CD4-positive, alpha-beta T cell treated with Interleukin-17A for 4 hours (primary cell): ENCODE measurements at places on chromosomes 6 and 20.

- no peak for DNase-seq
Observed at GRCh38 chr6:63813566-63814120, 178.0 kb downstream of the PHF3 start.

DNA sequence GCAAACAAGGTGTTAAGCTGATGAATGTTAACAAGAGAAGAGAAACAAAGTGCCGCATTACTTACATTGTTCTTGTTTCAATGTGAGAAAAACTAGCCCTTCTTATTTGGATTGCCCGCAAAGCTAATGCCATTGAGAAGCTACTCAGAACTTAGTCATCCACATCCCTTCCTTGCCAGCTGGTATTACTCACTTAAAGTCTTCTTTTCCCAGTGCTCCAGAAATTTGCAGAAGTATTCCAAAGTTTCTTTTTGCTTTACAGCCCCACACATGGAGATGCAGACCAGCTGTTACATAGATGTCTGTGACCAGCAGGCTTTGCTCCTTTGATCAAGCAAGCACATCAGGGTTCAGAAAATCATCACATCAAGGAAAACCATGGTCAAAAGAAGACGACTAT is 529.0 kb downstream of the TBC1D32 start:
- DNase-seq = no peak

DNA sequence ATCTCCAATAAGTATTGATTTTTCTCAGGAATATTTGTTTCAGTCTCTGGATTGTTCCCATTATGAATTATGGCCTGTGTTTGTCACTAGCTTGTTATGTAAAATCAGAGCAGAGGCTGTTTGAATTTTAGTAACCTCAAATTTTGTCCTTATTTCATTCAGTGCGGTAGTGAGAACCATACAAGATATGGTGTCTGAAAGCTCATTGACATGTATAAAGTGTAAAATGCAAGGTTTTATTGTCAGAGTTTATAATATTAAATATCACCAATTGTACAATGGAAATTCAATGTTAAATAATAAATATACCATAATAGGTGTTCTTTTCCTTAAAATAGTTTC is 353.3 kb upstream of the SYNCRIP start:
- no peak for DNase-seq

DNA sequence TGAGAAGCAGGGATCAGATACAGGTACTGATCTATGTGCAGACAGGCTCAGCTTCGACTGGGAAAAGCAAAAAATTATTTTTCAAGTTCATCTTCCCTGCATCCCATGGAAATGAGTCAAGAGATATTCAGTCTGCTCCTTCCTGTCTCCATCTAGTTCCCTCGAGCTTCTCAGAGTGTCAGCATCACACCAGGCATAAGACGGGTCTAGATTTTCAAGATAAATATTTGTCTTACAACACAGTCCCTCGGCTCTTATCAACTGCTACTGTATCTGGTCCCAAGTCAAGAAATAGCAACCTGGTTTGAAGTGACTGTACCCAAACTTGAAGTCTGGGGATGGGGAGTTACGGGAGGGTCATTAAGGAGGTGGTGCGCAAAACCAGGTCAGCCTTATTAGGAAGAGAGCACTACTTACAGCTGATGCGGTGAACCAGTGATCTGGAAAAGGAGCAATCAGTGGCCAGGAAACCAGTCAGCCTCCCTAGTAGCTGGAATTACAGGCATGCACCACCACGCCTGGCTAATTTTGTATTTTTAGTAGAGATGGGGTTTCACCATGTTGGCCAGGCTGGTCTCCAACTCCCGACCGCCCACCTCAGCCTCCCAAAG is 29.7 kb downstream of the ZMYND8 start:
- no peak for DNase-seq

DNA sequence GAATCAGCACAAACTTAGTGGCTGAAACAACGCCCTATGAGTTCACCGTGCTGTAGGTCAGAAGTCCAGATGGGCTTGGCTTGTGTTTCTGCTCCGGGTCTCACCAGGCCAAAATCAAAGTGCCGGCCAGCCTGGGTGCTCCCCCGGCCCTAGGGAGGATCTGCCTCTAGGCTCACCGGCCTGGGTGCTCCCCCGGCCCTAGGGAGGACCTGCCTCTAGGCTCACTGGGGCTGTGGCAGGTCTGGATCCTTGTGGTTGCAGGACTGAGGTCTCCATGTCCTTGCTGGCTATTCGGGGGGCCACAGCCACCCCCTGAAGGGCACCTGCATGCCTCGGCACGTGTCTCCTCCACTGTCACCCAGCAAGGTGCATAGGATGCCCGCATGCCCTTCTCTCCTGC is 216.3 kb downstream of the TAF4 start:
- DNase-seq = no peak

DNA sequence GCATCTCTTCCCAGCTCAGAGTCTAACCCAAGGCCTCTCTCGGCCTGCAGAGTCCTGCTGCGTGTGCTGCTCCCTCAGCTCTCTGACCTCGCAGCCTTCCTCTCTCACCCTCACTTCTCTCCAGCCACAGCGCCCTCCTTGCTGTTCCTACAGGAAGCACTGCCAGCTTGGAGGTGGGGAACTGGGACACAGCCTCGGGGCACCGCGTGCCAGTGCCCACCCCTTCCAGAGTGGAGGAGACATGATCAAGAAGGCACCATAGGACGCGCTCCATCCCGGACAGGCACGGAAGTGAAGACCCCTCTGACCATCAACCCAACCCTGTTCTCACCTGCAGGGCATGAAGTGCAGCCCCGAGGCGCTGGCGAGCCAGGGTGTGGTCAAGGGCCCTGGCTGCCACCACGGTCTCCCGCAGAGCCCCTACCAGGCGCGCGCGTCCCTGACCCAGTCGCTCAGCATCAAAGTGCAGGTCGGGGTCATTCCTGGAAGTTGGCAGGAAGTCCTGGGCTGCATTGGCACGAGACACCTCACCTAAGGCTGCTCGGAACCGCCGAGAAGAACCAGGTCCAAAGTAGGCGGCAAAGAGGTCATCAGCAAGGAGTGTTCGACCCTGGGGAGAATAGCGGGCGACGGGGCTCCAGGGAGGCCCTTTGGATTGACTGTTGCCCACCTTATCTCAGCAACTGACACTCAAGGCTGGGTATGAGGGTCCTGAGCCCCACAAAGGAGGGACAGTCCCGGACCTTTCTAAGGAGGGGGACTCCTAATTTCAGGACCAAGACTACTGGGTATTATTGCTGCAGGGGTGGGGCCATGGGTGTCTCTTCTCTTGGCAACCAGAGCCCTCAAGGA is 1.3 kb downstream of the VWA7 start:
- DNase-seq = no peak

DNA sequence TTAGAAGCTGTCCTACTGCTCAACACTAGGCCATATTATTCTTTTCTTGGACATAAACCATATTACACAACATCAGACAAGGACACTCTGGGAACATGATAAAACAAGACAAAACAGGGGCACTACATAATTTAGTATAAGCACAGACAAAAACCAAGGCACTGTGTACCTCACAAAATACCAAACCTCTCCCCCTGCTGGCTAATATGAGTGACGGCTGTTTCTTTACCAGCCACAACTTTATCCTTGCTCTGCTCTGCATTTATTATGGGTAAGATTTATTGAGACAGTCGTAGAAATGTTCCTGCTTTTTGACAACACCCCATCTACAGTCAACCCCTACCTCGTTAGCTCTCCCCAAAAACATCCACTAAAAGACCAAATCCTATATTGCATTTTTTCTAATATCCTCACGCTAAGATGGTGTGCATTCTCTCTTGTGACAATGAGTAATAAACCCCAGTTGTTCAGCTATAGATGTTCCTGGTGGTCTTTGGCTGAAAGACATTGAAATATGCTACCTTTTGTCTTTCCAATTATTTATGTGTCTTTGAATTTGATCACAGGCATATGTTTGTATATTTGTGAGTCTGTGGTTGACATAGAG is 23.8 kb upstream of the POLR1H start:
- DNase-seq = no peak

DNA sequence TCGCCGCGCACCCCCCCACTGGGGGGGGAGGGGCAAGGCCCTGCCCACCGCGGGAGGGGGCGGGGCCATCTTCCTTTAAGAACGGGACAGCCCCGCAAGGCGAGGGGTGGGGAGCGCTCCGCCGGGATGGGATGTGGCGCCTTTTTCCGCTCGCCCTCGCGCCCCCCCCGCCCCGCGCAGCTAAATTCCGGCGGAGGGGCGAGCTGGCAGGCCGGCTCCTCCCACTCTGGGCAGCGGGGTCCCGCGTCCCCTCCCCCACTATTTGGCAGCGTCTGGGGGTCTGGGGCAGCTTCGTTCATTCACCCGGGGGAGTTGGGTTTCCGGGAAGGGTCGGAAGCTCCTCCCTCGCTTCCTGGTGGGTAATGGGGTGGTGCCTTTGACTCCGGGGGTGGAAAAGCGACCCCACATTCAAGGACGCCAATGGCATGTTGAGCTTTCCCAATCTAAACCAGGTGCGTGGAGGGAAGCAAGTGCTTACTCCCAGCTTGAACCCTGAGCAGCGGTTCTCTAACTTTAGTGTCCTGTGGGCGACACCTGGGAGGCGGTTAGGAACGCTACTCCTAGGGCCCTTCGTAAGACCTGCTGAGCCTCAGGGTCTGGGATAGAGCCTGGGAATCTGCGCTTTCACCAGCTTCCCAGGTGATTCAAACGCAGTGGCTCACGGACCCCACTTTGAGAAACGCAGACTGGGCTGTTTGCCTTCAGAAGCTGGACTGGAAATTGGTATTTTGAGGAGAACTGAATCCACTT is 927 bp downstream of the ASXL1 start:
- peak; percentile 79 for DNase-seq

GRCh38 chr20:4601630-4602296 is 119.9 kb upstream of the PRND start:
- no peak for DNase-seq

DNA sequence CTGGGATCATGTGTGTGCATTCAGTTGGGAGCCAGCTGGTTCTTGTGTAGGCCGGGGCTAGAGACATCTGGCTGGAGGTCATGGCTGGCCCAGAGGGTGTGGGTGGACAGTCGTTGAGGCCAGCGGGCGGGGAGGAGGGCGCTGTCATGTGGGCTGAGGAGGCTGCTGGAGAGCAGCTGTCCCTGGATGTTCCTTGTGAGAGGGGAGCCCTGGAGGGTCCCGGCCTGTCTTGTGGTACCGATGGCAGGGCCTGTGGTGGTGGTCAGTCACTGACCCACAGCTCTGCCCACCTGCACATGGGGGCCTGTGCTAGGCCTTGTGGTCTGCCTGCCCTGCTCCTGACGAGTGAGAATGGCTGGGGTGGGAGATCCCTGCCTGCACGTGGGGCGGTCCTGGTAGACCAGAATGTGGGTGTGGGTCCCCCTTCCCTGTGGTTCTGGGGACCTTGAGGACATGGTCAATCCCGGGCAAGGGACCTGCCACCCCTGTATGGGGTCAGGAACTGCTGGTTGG is 1.9 kb upstream of the C20orf204 start:
- DNase-seq = no peak

DNA sequence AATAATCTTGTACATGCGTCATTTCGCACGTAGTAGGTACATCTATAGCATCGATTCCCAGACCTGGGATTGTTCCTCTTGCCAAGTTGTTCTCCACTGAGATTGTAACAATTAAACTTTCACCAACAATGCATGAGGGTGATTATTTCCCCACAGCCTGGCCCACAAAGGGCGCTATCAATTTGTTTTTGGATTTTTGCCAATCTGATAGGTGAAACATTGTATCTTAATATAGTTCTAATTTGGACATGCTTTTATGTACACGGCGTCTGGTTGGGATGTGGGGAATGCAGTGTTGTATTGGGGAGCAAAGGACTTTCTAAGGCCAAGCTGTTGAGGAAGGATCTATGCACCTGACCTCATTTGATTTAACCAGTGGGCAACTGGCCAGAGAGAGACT is 59.5 kb downstream of the VEGFA start:
- no peak for DNase-seq

GRCh38 chr20:45842169-45842812 is 8.7 kb downstream of the SNX21 start:
- DNase-seq = no peak

- no peak for DNase-seq
Observed at GRCh38 chr6:78995946-78996345, 82.1 kb downstream of the PHIP start.

DNA sequence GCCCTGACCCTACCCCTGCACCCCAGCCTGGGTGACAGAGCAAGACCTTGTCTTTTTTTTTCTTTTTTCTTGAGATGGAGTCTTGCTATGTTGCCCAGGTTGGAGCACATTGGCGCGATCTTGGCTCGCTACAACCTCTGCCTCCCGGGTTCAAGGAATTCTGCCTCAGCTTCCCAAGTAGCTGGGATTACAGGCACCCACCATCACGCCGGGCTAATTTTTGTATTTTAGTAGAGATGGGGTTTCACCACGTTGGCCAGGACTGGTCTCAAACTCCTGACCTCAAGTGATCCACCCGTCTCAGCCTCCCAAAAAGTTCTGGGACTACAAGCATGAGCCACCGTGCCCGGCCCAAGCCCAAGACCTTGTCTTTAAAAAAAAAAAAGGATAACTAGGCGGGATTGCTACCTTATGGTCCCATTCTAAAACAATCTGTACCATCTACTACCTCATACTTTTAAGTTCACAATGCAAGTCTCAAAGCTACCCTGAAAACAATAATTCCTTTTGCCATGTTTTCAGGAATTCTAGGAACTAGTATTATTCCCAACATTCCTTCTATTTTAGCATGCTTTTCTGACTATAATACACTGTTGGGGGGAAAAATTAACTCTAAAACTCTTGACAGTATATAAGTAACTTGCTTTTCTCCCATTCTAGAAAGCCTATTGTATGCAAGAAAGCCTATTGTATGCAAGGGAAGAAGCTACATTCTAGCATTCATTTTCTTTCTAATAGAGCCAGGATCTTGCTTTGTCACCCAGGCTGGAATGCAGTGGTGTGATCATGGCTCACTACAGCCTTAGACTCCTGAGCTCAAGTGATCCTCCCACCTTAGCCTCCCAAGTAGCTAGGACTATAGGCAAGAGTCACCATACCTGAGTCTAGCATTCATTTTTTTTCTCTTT is 6.6 kb downstream of the TUBB start:
- DNase-seq = no peak

- DNase-seq = no peak
Observed at GRCh38 chr20:2112910-2113309, 11.3 kb downstream of the STK35 start.

DNA sequence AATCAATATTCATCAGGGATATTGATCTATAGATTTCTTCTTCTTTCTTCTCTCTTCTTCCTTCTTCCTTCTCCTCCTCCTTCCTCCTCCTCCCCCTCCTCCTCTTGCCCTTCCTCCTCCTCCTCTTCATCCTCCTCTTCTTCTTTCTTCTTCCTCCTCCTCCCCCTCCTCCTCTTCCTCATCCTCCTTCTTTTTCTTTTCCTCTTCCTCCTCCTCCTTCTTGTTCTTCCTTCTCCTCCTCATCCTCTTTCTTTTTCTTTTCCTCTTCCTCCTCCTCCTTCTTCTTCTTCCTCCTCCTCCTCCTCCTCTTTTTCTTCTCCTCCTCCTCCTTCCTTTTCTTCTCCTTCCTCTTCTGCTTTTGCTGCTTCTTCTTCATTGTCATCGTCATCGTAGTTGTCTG is 52.4 kb upstream of the SERINC1 start:
- no peak for DNase-seq

GRCh38 chr6:7542874-7543624 is 1.6 kb downstream of the DSP start:
- no peak for DNase-seq

GRCh38 chr20:37522260-37523011 is 1.4 kb downstream of the NNAT start:
- DNase-seq = no peak

- DNase-seq = no peak
Observed at GRCh38 chr6:110547266-110547964, 71.0 kb upstream of the SLC22A16 start.
